ENCODE measurements at places on chromosomes 3 and 15. TPM values are rescaled to one million over a fixed set of nuclear protein-coding genes. Genes with fewer than 3 reads are reported as not detected.

Gene PPP2R3A
- 20.2 TPM for polyA plus RNA-seq

Gene IL20RB
- 0.50 TPM for polyA plus RNA-seq

Gene CEP19
- polyA plus RNA-seq, result 1.0 TPM

Gene MESP2
- 0.65 TPM for polyA plus RNA-seq

Gene GOLGA8J
- not detected for polyA plus RNA-seq

Gene NKIRAS1
- 17.8 TPM for polyA plus RNA-seq

- no peak for DNase-seq
Observed at GRCh38 chr3:175193815-175194518, 334.8 kb downstream of the NAALADL2 start.

DNA sequence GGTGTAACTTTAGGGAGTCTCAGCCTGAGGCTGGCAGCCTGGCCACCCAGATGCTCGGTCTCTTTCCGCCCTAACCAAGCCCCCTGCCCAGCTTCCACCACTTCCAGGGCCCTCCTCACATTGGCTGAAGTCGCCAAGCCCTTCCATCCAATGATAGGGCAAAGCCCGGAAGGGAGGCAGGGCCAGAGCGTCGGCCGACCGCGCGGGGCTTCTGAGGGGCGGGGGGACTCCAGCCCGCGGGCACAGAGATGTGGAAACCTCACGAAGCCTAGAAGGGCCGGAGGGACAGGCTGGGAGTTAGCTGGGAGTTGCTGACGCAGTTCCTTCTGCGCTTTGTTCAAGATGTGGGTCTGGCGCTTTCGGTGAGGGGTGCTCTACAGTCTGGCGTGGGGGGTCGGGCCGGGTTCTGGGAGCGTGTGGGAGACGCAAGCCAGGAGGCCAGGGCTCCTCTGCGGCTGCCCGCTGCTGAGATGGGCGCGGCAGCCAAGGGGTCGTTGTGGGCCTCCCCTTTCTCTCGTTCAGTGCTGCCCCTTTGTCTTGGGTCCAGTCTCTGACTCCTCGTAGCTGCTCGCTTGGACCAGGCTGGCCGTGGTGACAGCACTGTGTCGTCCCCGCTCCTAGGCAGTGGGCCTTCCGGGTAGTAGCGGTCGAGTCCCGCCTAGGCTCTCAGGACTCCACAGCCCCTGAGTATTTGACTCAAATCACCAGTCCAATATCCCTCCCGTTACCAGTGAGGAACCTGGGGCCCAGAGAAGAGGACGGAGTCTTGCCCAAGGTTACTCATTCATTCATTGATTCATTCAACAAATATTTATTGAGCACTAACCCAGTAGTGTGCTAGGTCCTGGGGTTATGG is at the start of gene ZNF660:
TSS of gene ZNF660 (plus strand) at position 319 of the 856 bp plus-strand sequence. CDS start 9,230 bp downstream, outside the sequence.
- peak; percentile 70 for DNase-seq
